Calu3 (cell line): ENCODE measurements at places on chromosomes 6 and 20. TPM values are rescaled to one million over a fixed set of nuclear protein-coding genes. Genes with fewer than 3 reads are reported as not detected.

Gene ASCC3
- total RNA-seq: 40.5 and 45.6 TPM in 2 replicates

Gene CASS4
- total RNA-seq: 0.24 and 0.27 TPM in 2 replicates

Gene CST5
- not detected in 2 replicates for total RNA-seq

Gene WFDC6
- not detected in 2 replicates for total RNA-seq

Gene RIPOR2
- total RNA-seq: 0.47 and 4.7 TPM in 2 replicates

Gene NRN1
- total RNA-seq: not detected in 2 replicates

Gene TPD52L1
- 37.5 and 50.6 TPM in 2 replicates for total RNA-seq

DNA sequence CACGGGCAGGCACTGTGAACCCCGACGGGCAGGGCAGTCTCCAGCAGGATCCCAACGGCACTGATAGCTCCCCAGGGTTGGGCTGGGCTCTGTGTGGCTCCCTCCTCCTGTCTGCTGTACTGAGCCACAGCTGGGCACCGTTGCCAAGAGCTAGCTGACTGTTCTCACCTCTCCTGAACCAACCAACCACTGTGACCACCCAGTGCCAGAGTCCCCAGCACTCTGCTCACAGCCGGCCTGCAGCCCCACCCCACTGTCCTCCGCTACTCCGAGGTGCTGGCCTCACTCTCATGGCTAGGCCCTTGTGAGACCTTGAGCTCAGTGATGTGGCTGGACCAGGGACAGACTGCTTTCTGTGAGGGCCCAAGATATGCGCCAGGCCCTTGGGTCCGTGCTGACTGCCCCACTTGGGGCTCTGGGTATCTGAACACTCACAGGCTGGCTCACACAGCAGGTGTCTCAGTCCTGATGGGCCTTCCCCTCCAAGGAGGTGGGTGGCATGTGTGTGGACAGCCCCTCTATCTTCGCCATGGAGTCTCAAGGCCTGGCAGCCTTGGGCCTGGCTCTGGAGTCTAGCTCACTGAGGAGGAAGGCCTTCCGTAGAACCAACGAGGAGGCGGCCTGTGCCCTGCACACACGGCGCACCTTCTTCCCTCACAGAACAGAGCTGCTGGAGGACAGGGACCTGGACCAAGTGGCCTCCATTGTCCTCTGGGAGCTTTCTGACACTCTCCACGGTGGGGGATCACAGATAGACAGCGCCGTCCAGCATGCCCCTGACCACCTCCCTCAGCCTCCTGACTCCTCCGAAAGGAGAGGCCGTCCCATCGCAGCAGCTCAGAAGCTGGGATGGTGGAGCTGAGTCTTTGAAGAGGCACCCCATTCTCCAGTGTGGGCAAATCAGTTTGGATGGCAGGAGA, 53.5 kb downstream of the TCP11 start:
- peaks cover 27% of the 10 kb centered on the region for H3K36me3 ChIP-seq
- DNase-seq: no peak
- no peaks in the 10 kb centered on the region for H3K4me1 ChIP-seq

GRCh38 chr6:43824703-43825064, 54.7 kb downstream of the VEGFA start:
- H3K27ac ChIP-seq: no peak overlapping the region
- peaks cover 10% of the 10 kb centered on the region for H3K27me3 ChIP-seq
- peaks cover 51% of the 10 kb centered on the region for H3K4me1 ChIP-seq

- peaks cover 22% of the 10 kb centered on the region for H3K4me1 ChIP-seq
- DNase-seq: no peak
- H3K27me3 ChIP-seq: peaks cover 9% of the 10 kb centered on the region
- no peak overlapping the region for H3K4me3 ChIP-seq
- H3K36me3 ChIP-seq: no peaks in the 10 kb centered on the region
Observed at GRCh38 chr20:48492715-48493070, 335.1 kb downstream of the PREX1 start.

DNA sequence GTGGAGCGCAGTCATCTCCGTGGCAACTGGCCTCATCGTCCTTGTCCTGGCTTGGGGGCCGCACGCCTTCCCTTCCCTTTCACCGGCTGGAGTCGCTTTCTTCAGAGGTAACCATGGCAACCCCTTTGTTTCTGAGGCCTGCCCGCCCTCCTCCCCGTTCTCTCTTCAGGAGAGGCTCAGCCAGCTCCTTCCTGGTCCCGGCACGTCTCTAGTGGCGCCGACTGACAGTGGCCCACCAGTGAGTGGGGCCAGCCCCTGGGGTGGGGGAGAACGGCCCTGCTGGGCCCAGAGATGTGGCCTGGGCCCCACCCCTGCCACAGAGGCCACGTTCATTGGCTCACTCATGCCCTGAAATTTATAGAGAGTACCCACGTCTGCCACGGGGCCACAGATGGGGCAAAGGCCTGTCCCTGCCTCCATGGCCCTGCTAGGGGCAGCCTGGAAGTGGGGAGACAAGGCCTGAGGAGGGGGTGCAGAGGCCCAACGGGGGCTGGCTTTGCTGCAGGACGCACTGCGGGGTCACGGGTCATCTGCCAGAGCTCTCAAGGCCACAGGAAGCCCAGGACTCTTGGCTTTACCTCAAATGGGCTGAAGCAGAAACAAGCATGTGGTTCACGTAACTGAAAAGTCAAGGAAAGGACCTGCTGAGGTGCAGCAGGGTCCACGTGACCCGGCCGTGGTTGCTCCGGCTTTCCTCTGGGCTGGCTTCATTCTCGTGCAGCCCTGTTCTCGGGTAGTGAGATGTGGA, 1.4 kb upstream of the OSBPL2 start:
- peaks cover 45% of the 10 kb centered on the region for H3K36me3 ChIP-seq
- peaks cover 13% of the 10 kb centered on the region for H3K27me3 ChIP-seq
- H3K4me3 ChIP-seq: no peak overlapping the region
- no peak for DNase-seq
- peaks cover 52% of the 10 kb centered on the region for H3K4me1 ChIP-seq

GRCh38 chr6:154363821-154364220, 7.2 kb upstream of the IPCEF1 start:
- H3K27ac ChIP-seq: no peak overlapping the region
- H3K27me3 ChIP-seq: peaks cover 66% of the 10 kb centered on the region
- H3K4me1 ChIP-seq: no peaks in the 10 kb centered on the region
- H3K4me3 ChIP-seq: no peak overlapping the region

DNA sequence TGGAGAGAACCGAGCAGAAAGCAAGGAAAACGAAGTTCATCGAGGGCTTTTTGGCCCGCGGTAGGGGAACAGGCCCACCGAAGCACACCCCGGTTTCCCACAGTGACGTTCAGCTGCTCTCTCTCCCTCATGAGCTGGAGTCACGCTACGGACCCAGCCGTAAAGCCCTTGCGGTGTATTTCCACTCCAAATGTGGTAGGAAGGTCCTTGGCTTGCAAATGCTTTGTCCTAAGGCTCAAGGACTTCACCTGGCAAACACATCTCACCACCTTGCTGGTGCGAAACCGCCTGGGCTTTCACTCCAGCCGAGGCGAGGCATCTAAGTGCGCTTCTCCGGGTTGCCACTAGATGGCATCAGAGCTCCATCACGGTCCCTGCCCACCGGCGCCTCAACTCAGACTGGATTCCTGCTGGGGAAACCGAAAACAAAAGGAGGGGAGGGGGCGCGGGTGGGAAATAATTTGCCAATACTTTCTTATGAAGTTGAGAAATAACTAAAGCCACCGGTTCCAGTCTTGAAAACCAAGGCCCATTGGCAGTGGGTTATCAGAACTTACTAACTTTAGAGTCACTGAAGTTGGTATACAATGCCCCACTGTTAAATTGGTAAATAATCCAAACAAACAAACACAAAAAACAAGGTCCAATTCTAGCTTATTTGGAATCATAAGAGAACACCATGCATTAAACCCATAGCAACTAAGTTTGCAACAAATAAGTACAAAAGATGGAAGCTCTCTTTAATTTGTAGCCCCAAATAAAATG, 13.4 kb upstream of the FOXC1 start:
- peaks cover 21% of the 10 kb centered on the region for H3K4me1 ChIP-seq
- no peaks in the 10 kb centered on the region for H3K36me3 ChIP-seq
- DNase-seq: peak; percentile 66
- no peak overlapping the region for H3K4me3 ChIP-seq
- H3K27me3 ChIP-seq: peaks cover 34% of the 10 kb centered on the region

DNA sequence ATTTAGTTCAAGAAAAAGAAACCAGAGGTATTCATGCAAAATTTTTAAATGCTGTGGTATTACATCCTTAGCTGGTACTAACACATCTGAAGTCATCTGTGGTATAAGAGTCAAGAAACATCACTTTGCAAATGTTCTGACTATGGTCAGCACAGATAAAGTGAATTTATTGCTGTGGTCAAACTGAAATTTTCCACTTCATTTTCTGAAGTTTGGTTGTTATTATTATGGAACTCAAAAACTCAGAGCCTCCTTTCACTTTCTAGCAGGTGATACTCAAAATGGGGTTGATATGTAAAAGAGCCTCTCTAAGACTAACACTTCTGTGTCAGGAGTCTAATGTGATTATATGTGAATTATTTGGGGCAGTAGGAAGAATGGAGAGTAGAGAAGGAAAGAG, 257.8 kb downstream of the RNGTT start:
- H3K4me1 ChIP-seq: no peaks in the 10 kb centered on the region
- no peak overlapping the region for H3K27ac ChIP-seq
- no peak overlapping the region for H3K4me3 ChIP-seq
- no peaks in the 10 kb centered on the region for H3K36me3 ChIP-seq
- DNase-seq: no peak
- no peaks in the 10 kb centered on the region for H3K27me3 ChIP-seq

- peak; percentile 65 for DNase-seq
- H3K4me1 ChIP-seq: peaks cover 46% of the 10 kb centered on the region
- no peak overlapping the region for H3K4me3 ChIP-seq
- no peaks in the 10 kb centered on the region for H3K27me3 ChIP-seq
Observed at GRCh38 chr20:45508068-45508886, 7.1 kb downstream of the SPINT3 start.

- H3K27me3 ChIP-seq: no peaks in the 10 kb centered on the region
- no peak overlapping the region for H3K27ac ChIP-seq
- DNase-seq: no peak
- H3K4me1 ChIP-seq: peaks cover 16% of the 10 kb centered on the region
Observed at GRCh38 chr20:10576411-10577090, 97.2 kb downstream of the JAG1 start.

DNA sequence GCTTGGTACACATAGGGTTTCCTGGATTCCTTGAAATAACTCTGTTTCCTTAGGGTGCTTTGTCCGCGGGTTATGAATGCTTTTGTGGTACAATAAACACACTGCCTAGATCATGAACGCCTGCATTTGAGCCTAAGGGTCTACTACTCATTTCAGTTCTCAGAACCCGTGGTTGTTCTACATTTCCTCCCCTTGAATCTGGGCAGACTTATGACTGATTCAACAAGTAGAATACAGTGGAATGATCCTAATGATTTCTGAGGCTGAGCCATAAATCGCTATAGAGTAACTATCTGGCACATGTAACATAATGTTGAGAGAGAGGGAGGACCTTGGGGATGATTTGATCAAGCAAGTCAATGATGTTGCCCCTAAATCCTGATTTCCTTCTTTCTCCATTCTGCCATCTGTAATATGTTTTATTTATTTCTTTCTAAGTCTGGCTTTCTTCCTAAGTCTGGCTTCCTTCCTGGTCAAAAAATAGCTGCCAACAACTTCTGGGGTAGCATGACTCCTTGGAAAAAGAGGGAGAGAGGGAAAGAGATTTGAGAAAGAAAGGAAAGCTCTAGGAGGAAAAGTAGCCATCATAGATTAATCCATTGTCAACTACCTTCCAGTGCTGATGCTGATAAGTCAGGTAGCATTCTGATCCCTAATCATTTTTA, 23.0 kb downstream of the ABRACL start:
- no peaks in the 10 kb centered on the region for H3K27me3 ChIP-seq
- DNase-seq: no peak
- H3K27ac ChIP-seq: no peak overlapping the region

DNA sequence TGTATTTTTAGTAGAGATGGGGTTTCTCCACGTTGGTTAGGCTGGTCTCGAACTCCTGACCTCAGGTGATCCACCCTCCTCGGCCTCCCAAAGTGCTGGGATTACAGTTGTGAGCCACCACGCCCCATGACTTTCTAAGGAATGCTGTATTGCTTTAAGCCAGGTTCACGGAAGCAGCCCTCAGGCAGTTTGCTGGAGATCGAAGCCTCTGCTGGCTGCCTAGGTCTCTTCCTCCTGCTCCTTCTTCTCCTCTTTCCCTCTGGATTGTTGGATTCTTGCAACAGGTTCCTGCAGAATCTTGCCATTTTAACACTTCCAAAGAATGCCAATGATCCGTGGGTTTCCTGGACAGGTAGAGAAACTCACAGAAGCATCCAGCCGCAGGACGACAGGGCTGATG, 29.3 kb upstream of the B4GALT5 start:
- H3K36me3 ChIP-seq: no peaks in the 10 kb centered on the region
- peak; percentile 13 for DNase-seq
- H3K27ac ChIP-seq: no peak overlapping the region
- no peak overlapping the region for H3K4me3 ChIP-seq
- H3K27me3 ChIP-seq: no peaks in the 10 kb centered on the region

DNA sequence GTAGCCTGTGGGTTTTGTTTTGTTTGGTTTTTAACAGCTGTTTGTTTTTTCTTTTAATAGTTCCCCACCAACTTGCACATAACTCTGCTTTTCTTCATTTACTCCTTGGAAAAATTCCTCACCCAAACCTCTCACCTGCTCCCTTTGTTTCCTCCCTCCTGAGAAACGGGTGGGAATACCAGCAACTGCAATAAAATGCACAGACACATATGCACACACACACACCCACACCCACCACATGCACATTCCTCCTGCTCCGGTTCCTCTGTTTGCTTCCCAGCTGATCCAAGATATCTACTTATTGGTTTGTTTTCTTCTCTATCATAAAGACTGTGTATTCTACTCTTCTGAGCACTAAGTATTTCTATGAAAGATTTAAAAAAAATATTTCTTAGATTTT, 161.1 kb upstream of the EPHA7 start:
- no peaks in the 10 kb centered on the region for H3K36me3 ChIP-seq
- H3K4me1 ChIP-seq: no peaks in the 10 kb centered on the region
- no peak for DNase-seq
- H3K27ac ChIP-seq: no peak overlapping the region

DNA sequence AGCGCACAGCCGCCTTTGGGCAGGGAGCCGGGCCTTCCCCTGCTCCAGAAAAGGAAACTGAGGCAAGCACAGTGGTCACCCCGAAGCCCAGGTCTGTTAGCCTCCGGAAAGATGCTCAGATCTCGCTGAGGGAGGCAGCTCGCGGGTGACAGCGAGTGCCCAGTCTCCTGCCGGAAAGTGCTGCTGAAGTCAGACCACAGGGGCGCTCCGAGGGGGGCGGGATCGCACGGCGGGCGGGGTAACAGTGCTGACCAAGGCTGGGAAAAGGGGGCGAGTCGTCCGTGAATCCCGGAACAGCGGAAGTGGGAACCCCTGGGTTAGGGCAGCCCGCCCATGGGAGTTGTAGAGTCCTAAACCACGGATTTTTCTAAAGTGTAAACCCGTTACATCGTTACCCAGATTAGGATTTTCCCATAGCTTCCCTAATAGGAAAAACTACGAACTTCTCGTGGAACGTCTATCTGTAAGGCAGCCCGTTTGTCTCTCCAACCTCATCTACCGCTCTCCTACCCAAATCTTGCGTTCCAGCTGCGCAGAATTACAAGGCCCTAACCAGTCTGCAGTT, 504 bp downstream of the VPS16 start:
- DNase-seq: peak; percentile 36
- peak overlapping the region; percentile 46 for H3K27ac ChIP-seq
- peaks cover 8% of the 10 kb centered on the region for H3K4me1 ChIP-seq
- H3K36me3 ChIP-seq: peaks cover 36% of the 10 kb centered on the region
- peak overlapping the region; percentile 90 for H3K4me3 ChIP-seq
- H3K27me3 ChIP-seq: no peaks in the 10 kb centered on the region

- H3K4me3 ChIP-seq: no peak overlapping the region
- H3K27me3 ChIP-seq: no peaks in the 10 kb centered on the region
- DNase-seq: no peak
- no peaks in the 10 kb centered on the region for H3K36me3 ChIP-seq
Observed at GRCh38 chr6:162443101-162443500, 284.5 kb downstream of the PRKN start.
